GM18507 (cell line): ENCODE measurements at places on chromosomes 5 and 9.

- no peak for DNase-seq
These were observed 54.4 kb downstream of the FBXW11 start for GRCh38 chr5:171952021-171952420.

- no peak for DNase-seq
These were observed 181.6 kb upstream of the GHR start for GRCh38 chr5:42241636-42242035.

GRCh38 chr5:142455856-142456255 is 131.0 kb upstream of the SPRY4 start:
- DNase-seq = no peak

- DNase-seq = peak; percentile 28
These were observed at the start of gene GAS1 for GRCh38 chr9:86947146-86948073. Gene GAS1, minus strand, starts transcription at chr9:86947506. Its CDS starts 727 bp downstream, at chr9:86946779.

DNA sequence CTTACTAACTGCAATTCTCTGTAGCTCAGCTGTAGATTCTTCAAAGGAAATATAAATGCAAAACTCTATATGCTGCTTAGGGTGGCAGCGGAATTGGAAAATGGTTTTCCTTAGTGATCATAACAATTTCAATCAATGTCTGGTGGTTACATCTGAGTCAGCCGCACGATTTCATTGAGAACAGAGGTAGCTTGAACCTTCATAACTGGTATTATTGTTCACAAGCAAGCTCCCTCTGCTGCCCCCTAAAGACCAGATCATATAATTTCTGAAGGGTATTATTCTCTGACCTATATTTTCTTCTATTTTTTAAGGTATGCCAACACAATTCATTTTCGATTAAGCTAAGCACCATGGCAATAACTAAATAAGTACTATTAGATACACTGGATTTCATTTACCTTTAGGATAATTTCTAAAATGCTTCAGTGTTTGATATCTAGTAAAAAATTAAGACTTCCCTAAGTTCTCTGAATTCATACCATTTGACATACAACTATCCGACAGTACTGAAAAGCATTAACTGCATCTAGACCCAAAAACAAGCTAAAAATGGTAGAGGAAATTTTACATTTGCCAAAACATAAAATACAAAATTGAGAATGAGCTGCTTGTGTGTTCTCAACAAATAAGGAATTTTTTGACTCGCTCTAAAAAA is 181.1 kb upstream of the SPEF2 start:
- no peak for DNase-seq

- DNase-seq = no peak
These were observed 30.8 kb downstream of the ALDH1A1 start for GRCh38 chr9:72921888-72922654.

DNA sequence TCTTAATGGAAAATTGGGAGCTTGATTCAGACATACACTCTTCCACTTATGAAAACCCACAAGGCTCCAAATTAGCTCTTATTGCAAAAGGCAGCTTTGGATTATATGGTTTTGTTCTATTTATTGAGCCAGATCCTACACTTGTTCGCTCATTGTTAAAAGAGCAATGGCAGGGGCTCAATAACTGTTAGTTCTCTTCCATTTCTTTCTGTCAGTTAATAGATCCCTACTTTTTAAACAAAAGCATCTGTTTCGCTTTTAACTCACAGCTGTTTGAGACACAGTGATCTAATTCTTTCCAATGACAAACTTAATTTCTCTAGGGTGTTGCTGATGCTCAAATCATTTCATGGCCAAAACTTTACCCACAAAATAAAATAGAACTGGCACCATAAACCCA is 11.7 kb downstream of the C5 start:
- DNase-seq = no peak

DNA sequence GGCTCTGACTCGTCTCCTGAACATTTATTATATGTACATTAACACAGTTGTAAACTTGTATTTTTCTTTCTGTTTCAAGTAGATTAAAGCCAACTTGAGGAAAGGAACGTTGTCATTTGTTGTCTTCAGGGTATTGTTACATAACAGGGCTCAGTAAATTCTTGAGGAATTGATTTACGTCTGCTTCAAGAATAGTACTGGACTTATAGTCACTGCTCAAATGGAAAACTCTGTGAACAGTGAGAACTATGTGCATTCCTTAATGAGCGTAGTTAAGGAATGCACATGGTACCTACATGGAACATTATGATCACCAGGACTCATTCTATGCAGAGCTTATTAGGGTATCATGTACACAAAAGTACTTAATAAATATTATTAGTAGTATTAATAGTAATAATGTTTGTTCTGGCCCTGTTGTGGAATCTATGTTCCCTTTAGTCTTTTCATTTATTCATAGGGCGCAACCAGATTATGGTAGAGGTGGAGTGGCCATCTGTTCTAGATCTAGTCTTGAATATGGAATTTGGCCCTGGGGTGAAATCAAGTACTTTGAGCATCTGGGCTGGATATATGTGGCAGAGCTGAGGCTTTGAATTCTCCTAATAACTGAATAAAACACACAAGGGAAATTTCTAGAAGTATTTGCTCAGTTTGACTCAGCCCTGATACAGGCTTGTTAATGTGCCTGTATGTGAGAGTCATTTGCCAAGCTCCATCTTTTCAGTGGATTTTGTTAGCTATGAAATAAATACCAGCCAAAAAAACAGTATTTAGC is 108.6 kb upstream of the SH3GL2 start:
- DNase-seq = no peak

DNA sequence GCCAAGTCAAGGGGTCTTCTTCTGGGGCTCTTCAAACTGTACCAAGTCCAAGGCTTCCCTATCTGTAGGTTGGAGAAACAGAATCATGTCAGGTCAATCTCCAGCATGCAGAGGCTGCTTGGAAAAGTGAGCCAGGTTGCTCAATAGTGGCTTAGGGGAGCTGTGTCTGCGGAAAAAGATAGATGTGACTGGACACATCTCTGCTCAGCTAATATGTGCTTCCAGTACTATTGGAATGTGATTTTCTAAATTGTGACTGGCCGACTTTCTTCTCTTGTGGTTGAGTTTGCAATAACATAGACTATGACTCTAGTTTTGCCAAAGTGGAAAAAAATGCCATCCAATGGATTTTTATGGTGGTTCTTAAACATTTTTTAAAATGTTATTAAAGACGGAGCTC is 136.7 kb downstream of the BOD1 start:
- no peak for DNase-seq

DNA sequence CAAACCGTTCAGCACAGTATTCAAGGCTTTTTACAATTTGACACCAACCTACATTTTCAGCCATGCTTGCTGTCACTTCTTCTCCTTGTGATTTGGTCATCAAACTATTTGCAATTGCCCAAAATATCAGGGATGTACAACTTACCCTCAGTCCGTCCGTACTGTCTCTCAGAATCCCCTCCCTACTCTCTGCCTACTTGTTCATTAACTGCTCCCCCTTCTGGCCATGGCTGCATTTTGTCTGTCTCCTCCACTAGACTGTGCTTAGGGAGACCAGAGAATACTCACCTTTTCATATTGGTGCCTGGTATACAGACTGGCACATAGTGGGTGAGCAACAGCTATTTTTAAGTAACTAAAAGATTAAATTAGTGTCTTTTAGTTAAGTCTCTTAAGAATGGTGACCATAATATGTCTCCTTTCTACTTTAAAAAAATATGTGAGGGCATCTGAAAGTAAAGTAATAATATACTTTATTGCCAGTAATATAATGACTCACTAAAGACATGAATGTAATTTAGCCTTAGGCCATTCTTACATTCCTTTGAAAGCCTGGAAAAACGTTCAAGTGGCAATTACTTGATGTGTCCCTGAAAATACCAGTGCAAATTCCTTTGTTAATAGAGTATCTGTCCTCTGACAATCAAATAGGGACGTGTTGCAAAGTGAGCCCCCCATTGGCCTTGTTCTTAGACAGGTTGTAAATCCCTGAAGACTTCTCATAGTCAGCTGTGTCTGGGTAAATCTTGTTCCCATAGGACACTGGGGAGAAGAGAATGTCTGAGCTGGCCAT is 27.8 kb downstream of the PRLR start:
- no peak for DNase-seq

DNA sequence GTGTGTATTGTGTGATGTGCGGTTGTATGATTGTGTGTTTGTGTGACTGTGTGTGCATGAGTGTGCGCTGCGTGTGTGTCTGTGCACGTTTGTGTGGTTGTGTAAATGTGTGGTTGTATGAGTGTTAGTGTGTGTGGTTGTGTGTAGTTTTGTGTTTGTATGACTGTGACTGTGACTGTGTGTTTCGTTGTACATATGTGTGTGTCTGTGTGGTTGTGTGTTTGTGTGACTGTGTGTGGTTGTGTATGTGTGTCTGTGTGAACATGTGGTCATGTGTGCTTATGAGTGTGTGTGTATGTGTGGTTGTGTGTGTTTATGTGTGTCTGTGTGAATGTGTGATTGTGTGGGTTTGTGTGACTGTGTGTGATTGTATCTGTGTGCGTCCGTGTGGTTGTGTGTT is 197.8 kb downstream of the TTLL11 start:
- no peak for DNase-seq

- no peak for DNase-seq
These were observed 6.3 kb upstream of the SLC25A48 start for GRCh38 chr5:135827965-135828781.

DNA sequence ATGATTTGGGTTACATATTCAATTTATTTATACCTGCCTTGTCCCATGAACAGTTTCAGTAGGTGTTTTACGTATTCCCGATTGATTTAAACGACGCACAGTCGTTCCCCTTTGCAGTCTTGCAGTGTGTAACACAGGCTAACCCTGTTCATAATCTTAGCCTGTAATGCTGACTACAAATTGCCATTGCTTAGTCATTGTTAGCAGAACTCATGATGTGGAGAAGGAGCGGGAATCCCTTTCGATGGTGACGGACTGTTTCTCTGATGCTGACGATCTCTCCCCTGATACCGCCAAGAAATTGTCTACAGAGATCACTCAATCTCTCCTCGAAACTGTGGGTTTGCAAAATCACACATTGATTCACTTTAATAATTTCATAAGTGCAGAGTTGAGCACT is 93.2 kb downstream of the MRPL36 start:
- DNase-seq = no peak

GRCh38 chr5:64505769-64506566 is at the start of gene RGS7BP:
Gene RGS7BP, plus strand, starts transcription at chr5:64506015. Its CDS starts 610 bp downstream, at chr5:64506625.
- no peak for DNase-seq

GRCh38 chr5:154849264-154849785 is 1.1 kb downstream of the FAXDC2 start:
- DNase-seq = no peak

DNA sequence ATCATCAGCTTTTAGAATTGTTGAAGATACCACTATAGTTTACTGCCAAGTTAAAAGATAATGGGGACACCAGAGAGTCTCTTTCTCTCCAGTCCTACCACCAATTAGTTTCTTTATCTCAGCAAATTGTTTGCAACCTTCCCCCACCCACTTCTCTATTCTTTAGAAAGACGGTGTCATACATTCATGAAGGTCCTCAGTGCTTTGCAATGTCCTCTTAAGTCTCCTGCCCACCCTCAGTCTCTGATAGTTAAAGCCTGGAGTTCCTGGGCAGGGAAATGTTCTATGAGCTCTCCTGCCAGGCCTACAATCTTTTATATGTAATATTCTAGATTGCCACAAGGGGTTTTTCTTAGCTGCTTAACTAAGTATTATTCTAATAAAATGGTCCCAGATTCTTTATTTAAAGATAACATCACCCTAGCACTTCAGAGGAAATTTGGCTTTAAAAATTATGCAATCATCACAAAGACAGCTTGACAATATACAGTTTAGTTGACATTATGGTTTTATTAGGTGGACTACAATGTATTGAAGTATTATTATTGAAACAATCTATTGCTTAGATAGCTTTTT is 509.2 kb downstream of the CSNK1G3 start:
- no peak for DNase-seq

DNA sequence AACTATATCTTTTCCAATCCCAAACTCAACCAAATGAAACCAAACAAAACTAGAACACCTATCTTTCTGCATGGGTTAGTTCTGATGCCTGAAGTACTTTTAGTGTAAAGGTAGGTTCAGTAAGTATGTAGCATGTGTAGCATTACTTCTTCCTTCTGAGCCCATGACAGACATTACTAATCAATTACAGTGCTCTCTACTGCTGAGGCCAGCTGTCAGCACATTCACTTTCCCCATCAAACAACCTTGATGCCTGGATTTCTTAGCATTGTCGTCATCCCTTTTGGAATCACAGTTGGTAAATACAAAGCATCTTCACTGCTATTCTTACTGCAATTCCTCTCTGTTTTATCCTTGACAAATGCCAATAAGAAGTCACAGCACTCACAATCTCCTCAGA is 103.2 kb downstream of the PTTG1 start:
- no peak for DNase-seq

GRCh38 chr9:126156898-126157297 is 169.7 kb upstream of the MVB12B start:
- DNase-seq = no peak

GRCh38 chr9:96270236-96270744 is 31.7 kb downstream of the HSD17B3 start:
- DNase-seq = no peak

DNA sequence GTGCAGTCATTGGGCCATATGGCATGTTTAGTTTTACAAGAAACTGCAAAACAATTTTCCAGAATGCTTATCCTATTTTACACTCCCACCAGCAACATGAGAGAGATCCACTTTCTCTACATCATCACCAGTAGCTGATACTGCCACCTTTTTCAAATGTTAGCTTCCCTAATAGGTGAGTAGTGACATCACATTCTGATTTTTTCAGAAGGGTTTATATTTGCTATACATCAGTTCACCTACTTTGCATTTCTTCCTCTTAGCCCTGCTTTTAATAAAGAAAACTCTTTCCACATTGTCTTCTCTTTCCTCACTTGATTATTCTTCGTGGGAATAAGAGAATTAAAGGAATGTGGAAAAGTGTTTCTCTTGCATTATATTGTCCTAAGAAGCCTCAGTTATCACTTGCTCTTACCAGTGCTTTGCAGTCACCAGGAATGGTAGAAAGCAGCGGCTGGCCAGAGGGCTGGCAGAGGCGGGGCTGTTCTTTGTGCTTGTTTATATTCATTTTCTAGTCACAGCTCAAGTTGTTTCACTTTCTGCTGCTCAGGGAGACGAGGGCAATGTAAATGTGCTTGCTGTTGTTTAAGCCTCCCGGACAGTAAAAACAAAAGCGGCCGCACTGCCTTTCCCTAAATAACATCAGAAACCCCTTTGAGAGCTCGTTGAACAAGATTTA is 164.8 kb downstream of the HSD17B3 start:
- DNase-seq = peak; percentile 45

DNA sequence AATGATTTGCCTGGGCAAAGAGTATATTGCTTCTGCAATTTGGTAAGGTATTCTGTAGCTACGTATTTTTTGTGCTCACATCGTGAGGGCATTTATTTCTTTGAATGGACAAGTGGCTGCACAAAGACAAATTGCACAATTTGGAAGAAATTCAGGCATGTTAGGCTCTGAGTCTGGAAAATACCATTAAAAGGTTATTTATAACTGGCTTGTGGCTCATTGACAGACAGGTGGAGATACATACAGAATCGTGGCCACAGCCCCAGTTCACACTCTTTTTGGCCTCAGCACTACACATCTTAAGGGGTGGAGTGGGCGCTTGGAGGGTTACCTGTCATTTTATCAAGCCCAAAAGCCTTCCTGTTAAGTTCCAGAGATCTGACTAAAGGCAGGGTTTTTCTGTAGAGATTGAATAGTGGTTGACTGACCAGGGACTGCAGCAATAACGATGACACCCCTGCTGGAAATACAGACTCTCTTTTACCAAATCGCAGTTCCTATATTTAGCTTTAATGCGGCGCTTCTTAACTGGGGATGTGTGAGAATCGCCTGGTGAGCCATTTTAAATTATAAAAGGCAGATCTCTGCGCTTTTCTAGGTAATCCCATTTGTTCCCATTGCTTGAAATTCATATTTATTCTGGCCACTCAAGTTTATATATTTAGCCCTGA is 14.7 kb downstream of the MAN2A1 start:
- no peak for DNase-seq

GRCh38 chr5:62450259-62450658 is 37.7 kb downstream of the IPO11 start:
- DNase-seq = no peak
